NCI-H1694 (cell line): ENCODE measurements at places on chromosomes 5 and 9.

DNA sequence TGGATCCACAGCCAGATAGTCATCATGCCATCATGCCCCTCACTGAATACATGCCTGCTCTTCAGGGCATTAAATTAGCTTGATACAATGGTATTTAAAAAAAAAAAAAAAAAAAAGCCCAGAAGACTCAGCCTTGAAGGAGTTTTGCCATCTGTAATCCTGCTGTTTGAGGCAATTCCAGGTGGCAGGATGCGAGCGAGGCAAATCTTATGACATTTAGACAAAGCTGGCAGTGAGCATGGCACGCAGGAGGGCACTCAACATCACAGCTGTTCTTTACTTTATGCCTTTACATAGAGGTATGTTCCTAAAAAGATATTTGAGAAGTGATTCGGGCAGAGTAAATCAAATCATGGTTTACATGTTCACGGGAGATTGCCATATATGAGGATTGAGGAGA is 692.0 kb upstream of the DMAC1 start:
- no peak for DNase-seq

DNA sequence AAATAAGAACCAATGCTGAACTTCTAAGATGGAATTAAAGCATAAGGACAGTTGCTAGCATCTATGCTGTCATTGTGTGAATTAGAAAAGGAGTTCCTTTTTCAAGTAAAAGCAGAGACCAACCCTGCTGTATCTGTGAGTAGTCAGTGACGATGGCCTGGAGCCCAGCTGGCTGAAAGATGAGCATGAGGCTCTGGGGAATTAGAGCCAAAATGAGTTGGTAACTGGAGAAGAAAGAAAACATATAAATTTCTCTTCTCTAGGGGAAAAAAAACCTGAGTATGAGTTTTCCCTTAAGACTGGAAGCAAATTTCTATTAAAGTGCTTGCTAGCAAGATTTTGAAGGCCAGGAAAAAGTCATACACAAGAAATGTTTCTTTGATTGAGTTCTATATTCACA is 1.6 kb upstream of the SPZ1 start:
- DNase-seq = peak; percentile 44

DNA sequence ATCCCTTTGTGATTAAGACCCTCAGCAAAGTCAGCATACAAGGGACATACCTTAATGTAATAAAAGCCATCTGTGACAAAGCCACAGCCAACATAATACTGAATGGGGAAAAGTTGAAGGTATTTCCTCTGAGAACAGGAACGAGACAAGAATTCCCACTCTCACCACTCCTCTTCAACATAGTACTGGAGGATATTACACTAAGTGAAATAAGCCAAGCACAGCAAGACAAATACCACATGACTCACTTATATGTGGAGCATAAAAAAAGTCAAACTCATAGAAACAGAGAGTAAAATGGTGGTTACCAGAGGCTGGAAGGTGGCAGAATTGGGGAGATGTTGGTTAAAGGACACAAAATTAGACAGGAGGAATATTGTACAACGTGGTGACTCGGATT is 118.1 kb upstream of the NFIL3 start:
- DNase-seq = no peak

GRCh38 chr5:71865665-71866320 is 146.7 kb downstream of the CARTPT start:
- no peak for DNase-seq

DNA sequence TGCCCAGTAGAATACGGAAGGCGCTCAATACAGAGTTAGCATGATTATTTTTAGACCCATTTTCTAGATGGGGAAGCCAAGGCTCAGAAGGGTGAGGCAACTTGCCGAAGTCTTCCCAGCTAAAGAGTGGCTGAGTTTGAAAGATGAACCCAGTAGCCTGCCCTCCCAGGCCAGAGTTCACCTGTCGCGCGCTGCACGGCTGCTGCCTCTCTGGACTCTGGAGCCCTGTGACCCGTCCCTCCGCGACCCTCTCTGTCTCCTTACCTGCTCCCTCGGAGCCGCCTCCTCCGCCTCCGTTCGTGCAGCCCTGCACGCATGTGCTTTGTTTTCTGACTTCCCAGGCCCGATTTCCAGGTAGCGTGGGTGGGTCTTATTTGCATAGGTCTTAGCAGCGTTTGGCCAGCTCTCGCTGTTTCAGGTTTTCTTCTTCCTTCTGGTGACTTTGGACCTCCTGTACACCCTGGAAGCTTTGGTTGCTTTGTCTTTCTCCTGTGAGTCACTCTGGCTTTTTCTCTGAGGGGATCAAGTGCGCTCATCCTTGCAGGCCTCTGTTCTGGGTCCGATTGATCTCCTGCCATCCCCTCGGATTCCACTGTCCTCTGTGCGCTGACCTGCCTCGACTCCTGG is at the start of gene RNF183:
TSS of gene RNF183 (minus strand) at position 585 of the 627 bp plus-strand sequence. CDS start 5,192 bp downstream, outside the sequence.
- DNase-seq = no peak

DNA sequence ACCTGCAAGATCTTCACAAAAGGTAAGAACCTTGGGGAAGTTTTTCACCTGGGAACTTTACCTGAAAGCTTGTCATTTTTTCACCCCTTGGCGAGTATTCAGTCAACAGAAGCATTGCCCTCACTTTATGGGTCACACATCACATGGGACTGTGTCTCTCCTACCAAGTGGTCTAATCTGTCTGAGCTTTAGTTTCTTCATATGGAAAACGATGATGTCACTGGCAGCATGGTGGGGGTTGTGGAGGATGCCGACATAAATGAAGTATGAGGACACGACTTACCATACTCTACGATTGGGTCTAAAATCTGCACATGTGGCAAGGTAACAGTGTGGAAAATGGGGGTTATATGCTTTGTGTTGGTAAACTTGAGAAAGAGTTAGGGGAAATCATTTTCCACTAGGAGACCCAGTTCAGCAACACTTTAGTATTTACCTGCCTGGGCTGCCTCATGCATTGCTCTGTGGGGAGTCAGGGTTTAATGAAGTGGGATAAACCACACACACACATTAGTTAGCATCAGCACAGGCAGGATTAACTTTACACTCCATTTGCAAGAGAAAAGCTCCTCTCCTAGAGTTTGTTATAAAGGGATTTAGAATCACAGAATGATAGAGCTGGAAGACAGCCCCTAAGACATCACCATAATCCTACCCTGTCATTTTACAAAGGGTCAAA is 19.8 kb upstream of the PAX5 start:
- no peak for DNase-seq

GRCh38 chr5:87410931-87411330 is 1.8 kb downstream of the CCNH start:
- DNase-seq = no peak

- no peak for DNase-seq
Observed at GRCh38 chr5:80631278-80632259, 22.9 kb upstream of the MSH3 start.

- DNase-seq = no peak
Observed at GRCh38 chr5:154260224-154260927, 69.8 kb downstream of the GALNT10 start.

- no peak for DNase-seq
Observed at GRCh38 chr9:112556497-112557442, 70.1 kb downstream of the KIAA1958 start.

DNA sequence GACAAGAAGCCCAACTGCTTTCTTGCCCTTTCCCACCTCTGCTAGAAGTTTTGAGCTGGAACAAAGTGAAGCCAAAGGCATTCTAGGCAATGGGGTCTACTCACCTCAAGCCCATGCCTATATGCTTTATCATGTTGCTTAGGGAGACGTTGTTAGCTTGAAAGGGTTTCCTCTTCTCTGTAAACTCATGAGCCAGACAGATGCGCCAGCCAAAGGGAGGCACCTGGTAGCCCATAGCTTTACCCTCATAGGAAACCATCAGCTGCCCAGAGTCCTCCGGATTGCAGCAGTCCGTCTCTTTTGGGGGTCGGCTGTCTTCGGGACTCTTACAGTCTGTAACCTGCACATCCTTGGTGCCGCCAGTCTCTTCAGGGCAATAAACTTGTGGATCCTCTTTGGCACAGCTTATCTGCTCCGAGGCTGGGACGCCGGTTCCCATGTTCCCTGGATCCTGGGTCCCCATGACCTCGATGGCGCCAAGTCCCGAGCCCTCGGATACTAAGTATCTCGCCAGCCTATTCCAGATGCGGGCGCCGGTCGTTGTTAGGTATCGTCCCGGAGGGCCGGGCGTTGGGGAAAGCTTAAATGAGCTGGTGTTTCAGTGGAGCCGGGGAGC is 678 bp downstream of the GBA2 start:
- no peak for DNase-seq

GRCh38 chr5:68271124-68271523 is 55.6 kb downstream of the PIK3R1 start:
- no peak for DNase-seq

DNA sequence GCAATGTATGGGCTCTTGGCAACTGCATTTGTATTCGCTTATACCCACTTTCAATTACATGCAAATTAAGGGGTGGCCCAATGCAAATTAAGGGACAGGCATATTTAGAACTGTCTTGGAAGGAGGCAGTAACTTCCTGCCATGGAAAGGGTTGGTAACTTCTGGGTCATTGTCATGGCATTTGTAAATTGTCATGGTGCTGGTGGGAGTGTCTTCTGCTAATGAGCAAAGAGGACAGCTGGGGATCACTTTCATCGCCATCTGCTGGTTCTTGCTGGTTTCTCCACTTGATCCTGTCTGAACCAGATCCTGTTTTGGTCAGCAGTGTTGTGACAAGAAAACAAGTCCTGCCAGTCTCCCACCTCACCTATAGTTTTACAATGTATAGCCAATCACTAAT is 23.3 kb upstream of the UGT3A2 start:
- peak; percentile 42 for DNase-seq

- no peak for DNase-seq
Observed at GRCh38 chr5:65482736-65483545, 1.2 kb upstream of the ADAMTS6 start.

DNA sequence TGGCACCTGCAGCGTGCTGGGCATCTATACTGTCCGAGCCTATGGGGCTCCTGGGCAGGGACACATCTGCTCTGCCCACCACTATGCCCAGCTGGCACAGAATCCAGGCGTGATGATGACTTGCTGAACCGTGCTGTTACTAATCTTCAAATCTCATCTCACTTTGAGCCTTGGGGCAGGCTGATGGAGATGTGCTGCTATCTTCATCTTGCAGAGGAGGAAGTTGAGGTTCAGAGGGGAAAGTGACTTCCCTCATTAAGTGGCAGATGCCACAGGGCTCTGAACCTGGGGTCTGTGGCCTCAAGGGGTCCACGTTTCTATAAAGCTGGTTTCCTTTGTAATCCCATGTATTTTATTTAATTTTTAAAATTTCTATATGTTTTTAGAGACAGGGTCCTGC is 4.7 kb downstream of the SLC2A6 start:
- DNase-seq = no peak

DNA sequence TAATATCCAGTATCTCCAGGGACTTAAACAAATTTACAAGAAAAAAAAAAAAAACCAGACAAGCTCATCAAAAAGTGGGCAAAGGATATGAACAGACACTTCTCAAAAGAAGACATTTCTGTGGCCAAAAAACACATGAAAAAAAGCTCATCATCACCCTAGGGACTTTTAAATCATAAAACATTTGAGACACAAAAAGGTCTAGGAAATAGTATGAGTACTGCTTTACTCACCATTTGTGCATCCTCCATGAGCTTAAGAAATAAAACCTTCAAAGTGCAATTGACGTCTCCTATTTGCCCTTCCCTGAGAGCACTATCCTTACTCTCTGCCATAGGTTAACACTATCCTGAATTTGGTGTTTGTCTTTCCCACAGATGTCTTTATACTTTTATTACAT is 193.7 kb upstream of the NREP start:
- no peak for DNase-seq

GRCh38 chr9:133403766-133404453 is 13.9 kb downstream of the REXO4 start:
- peak; percentile 45 for DNase-seq

GRCh38 chr9:136342181-136343120 is 15.1 kb downstream of the GPSM1 start:
- DNase-seq = no peak

GRCh38 chr9:36637491-36638270 is 65.0 kb downstream of the MELK start:
- DNase-seq = no peak

DNA sequence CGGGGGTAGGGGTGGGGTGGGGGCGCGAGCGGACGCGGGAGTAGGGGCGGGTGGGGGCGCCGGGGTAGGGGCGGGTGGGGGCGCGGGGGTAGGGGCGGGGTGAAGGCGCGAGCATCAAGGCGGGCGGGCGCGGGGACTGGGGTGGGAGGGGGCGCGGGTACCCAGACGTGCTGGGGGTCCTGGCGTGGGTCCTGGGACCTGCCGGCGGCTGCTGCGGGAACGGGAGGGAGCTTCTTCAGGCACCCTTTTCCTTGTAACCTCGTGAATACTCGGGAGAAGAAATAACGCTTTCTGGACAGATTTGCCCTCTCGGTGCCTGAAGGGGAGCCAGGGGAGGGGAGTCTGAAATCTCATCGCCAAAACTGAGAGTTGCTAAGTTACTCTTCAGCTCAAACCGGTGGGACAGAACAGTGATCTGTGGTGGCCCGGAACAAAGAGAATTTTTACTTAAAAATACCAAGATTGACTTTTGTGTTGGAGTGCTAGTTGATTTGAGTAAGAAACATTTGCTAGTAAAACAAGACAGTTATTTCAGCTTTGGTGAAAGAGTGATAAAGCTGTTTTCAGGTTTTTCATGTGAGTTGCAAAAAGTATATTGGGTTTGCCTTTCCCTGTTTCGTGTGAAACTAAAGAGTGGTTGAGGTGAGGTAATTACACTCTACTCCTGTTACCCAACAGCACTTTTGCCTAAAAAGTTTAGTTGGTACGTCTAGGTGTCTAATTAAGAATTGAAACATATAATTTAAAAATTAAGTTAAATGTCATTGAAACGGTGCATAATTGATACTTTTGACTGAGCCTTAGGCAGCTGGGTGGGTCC is 643 bp downstream of the PLEKHG4B start:
- peak; percentile 31 for DNase-seq

DNA sequence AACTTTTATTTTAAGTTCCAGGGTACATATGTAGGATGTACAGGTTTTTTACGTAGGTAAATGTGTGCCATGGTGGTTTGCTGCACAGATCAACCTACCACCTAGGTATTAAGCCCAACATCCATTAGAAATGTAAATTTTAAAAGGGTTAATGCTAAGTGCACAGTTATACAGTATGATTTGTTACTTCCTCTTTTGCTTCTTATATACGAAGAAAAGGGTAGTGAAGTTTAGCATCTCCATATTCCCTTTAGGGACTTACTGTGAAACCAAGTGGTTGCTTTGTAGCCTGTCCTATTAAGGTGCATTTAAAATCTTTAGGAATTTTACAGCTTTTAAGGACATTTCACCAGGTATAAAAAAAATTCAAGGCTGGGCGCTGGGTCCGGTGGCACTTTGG is 46.4 kb downstream of the RBM27 start:
- no peak for DNase-seq

- DNase-seq = no peak
Observed at GRCh38 chr9:28720746-28721145, 1147.5 kb upstream of the C9orf72 start.

- peak; percentile 27 for DNase-seq
Observed at GRCh38 chr5:94969174-94969573, 315.7 kb downstream of the MCTP1 start.

DNA sequence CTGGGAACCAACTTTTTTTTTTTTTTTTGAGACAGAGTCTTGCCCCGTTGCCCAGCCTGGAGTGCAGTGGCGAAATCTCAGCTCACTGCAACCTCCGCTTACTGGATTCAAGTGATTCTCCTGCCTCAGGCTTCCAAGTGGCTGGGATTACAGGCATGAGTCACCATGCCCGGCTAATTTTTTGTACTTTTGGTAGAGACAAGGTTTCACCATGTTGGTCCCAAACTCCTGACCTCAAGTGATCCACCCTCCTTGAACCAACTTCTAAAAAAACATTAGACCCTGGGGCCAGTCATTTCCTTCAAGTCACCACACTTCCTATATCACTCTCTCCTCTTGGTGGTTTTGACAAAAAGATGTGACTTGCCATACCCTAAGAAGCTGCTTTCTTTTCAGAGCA is 10.9 kb upstream of the SHROOM1 start:
- no peak for DNase-seq
